ENCODE measurements at places on chromosomes 13 and 19.

- DNase-seq: no peak
Measured at GRCh38 chr13:28049880-28050875, 50.2 kb downstream of the FLT3 start.

GRCh38 chr19:45630463-45630862 is 8.7 kb downstream of the EML2 start:
- peak; percentile 48 for DNase-seq

DNA sequence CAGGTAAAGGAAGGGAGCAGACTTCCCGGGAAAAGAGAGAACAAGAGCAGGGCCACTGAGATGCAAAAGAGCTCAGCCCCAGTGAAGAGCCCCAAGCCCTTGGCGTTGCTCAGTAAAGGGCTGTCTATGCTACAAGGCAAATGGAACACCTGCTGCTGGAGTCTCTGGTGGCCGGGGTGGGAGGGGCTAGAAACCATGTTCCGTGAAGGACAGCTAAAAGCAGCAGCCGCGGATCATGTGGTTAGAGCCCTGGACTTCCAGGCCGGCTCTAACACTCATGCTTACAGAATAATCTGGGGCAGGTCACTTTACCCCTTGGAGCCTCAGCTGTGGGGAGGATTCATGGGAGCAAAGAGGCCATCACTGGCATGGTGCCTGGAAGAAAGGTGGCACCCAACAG is 17.8 kb downstream of the POU2F2 start:
- DNase-seq: peak; percentile 79

GRCh38 chr13:109415057-109415456 is 371.3 kb downstream of the IRS2 start:
- no peak for DNase-seq

DNA sequence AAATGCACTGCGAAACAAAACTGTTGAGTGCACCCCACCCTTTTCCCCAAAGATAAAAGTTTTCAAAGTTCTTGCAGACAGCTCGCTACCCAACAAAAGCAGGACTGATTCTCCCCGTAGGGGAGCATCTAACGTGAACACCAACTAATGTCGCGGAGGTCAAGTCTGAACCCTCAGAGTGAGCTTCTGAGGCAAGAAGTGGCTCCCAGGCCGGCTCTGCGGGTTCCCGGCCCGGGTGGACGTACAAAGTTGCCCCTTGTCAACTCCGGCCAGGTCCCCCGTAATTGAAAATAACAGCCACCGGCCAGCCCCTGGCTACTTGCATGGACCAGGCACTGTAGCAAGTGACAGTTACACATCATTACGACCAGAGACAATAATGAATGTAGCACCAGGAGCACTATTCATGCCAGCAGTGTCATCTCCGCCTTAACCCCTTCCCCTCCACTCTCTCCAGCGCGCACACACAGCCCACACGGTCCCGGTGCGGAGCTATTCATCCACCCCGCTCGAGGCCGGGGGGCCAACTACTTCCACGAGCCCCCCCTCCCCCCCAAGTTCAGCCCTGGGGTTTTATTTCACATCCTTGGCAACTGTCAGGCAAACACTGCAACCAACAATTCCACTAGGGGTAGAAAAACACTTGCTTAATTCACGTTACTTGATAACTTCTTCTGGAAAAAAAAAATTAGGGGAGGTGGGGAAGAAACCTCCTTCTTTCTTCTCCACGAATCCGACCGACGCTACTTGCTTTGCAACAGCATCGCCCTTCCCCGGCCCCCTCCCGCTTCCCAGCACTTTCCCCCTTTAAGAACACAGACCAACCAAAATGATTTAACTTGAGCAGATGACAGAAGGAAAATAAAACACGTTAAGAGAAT is 1.2 kb downstream of the KLF12 start:
- DNase-seq: no peak

- no peak for DNase-seq
Measured at GRCh38 chr19:18279266-18279515, 2.2 kb downstream of the JUND start.

DNA sequence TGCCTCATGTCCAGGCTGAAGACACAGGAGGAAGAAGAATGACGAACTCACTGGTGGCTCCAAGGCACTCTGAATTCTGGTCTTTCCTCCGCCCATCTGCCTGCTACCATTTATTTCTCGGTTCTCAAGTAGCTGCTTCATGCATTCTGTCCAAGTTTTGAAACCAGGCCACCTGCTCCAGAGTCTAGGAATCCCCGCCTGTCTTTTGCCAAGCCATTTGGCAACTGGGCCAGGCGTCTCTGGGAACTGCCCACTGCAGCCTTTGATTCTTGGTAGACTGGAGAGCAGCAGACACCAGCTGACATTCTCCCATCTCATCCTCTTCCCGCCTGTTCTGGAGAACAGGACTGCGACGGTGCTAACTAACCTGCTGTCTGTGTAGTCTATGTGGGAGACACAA is 10.8 kb downstream of the SLC35E1 start:
- no peak for DNase-seq

GRCh38 chr19:38908911-38909310 is 3.1 kb downstream of the CCER2 start:
- no peak for DNase-seq

GRCh38 chr19:4228765-4229178 is 551 bp upstream of the EBI3 start:
- no peak for DNase-seq

DNA sequence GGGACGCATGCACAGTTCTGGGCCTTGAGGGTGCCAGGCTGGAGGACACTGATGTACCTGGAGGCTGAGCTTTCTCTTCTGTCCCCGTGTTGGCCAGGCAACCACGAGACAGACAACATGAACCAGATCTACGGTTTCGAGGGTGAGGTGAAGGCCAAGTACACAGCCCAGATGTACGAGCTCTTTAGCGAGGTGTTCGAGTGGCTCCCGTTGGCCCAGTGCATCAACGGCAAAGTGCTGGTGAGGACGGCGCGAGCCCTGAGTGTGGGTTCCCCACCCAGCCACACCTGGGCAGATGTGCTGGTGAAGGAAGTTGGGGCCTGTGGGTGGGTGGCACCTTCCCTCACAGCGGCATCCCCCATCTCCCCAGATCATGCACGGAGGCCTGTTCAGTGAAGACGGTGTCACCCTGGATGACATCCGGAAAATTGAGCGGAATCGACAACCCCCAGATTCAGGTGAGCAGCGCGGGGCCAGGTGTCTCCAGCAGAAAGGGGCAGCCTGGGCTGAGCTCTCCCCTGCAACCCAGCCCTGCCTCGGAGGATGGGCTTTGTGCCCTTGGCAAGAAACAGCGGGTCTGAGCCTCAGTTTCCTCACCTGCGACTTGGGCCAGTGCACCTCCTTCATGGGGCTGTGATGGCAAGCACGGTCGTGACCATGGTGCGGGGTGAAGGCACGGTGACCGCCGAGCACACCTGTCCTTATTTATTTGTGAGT is 26.2 kb downstream of the CCDC8 start:
- no peak for DNase-seq

- no peak for DNase-seq
Measured at GRCh38 chr19:40565910-40566495, 10.7 kb upstream of the SHKBP1 start.

DNA sequence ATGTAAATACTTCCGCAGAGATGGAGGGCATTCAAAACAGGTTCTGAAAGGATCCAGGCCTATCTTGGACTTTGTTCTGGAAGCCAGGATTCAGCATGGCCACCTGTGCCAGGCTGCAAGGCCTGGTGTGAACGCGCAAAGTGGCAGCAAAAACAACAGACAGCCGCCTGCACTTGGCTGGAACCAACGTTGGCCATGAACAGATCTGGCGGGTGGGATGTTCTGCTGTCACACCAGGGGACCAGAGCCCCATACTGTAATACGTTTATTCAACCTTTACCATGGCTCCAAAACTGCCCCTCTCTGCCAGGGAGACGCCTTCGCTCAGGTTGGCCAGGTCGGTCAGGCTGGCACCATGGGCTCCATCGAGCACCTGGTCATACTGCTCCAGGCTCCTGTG is 69.7 kb downstream of the EPS15L1 start:
- no peak for DNase-seq

GRCh38 chr19:10363789-10364281 is 16.5 kb downstream of the TYK2 start:
- DNase-seq: no peak

- DNase-seq: peak; percentile 86
Measured at GRCh38 chr13:31073859-31074718, 87.6 kb downstream of the HSPH1 start.

GRCh38 chr19:33780746-33781145 is 15.9 kb upstream of the KCTD15 start:
- no peak for DNase-seq

GRCh38 chr19:11843722-11844121 is 4.8 kb upstream of the ZNF439 start:
- DNase-seq: no peak

GRCh38 chr13:31987535-31988170 is 43.9 kb upstream of the FRY start:
- no peak for DNase-seq

DNA sequence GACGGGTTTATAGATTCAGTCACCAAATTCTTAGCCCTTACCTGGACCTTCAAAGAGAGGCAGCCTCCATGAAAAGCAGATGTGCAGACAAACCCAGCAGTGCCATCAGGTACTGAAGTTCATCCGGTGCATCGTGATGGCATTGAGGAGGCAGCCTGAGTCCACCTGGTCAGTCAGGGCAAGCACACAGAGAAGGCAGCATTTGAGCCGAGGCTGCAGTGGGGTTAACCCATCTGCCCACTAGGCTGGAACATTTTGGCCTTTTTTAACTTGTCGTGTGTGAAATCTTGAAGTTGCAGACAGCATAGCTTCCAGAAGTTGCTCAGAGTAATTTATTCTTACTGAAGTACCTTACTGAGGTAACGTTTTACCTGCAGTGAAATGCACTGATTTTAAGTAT is 4.9 kb downstream of the LMO7 start:
- DNase-seq: no peak

GRCh38 chr19:1262623-1263123 is 6.5 kb upstream of the CIRBP start:
- no peak for DNase-seq

DNA sequence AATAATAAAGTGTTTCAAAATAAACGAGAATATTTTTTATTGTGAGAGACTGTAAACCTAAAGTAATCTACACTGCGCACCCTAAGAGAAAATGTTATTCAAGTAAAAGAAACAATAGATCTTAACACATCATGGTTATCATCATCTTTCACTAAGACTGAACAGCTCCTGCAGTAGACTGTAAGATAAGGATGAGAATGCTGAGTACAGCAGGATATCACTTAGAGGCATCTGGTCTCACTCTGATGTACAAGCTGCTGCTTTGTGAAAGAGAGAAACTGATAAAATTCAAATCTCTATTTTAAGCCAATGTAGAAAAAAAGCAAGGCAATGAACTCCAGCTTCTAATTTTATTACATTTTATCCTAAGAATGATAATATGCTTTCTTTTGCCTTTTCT is 261.7 kb upstream of the HTR2A start:
- no peak for DNase-seq

- peak; percentile 67 for DNase-seq
Measured at GRCh38 chr19:3243819-3244700, 19.6 kb downstream of the CELF5 start.

DNA sequence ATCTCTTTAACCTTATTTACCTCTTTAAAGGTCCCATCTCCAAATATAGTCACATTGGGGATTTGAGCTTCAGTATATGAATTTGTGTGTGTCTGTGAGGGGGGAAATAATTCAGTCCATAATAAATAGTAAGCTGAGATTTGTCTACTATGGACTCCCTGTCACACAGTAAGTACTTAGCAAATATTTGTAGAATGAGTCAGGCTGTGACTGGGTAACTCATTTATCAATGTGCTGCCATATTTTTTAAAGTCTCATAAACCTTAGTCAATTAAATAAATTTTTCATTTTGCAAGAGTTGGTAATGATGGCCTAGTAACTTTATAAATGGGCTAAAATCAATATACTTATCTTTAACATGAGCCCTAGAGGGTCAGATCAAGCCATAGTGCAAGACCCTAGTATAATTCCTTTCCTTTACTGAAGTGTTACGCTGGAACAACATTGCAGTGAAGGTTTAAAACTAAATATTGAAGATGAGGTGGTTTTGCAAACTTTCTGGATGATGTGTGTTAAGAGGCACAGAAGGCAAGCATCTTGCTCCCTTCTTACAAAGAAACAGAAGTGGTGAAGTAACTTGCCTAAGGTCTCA is 305.1 kb downstream of the KCNRG start:
- no peak for DNase-seq

DNA sequence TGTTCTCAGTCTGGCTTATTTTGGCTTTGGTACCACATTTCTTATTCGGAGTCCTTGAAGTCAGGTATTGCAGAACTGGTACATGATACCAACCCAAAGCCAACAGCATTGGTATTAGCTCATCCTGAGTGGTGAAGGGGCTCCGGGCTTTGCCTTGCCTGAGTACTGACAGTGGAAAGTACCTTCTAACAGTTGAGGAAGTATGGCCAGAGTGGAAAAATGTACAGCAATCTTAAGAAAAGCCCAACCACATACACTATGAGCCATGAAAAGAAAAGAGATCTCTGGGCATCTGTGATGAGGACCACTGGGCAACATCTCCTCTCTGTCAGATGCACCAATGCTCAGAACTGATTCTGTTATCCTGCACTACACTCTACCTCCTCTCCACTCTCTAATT is 8.3 kb downstream of the LCP1 start:
- DNase-seq: no peak

DNA sequence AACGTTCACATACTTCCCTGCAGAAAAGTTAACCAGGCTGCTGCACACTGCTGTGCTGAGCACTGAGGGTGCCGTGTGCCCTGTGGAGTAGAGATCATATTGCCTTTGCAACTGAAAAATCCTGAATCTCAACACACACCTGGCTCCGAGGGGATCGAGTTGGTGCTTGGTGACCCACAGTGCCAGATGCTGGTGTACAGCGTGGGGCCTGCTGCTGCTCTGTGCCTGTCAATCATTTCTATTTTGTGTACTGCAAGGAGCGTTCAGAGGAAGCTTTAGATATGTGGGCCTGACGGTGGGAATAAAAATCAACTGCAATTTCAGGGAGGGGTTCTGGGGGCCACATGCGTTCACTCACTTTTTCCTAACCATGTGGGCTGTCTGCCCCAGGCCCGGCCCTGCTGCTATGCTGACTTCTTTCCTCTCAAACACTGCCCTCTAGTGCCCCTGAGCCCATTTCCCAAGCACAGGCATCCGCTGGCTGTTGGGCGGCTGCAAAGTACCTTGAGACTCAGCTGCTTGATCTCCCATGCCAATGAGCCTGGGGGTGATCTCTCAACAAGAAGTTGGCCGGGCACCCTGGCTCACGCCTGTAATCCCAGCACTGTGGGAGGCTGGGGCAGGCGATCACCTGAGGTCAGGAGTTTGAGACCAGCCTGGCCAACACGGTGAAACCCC is 9.7 kb upstream of the LENG8 start:
- no peak for DNase-seq

- DNase-seq: no peak
Measured at GRCh38 chr19:6022570-6023064, 44.7 kb upstream of the RANBP3 start.

GRCh38 chr13:26384587-26384986 is 130.7 kb downstream of the CDK8 start:
- DNase-seq: no peak

All from MM.1S (cell line).